ENCODE measurements at places on chromosomes 1 and 21.

DNA sequence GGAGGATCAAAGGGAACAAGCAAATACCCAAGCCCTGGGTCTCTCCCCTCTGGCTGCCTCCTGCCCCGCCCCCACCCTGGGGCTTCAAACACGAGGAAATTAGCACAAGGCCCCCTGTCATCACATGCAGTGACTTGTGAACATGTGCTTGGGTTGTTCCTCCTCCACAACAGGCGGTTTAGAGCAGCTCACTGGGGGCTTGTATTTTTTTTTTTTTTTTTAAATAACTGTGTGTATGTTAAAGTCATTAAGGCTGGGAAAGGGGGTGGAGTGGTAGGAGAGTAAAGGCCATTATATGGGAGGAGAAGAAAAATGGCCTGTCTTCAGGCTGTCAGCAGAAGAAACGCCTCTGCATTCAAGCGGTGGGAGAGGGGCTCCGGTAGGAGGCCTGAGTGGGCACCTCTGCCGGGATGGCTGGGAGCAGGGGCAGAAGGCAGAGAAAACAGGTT lies 64.2 kb downstream of the PLXNA2 start:
- no peak for DNase-seq

- no peak for DNase-seq
These were observed 1.1 kb upstream of the COL11A1 start for GRCh38 chr1:103109311-103109920.

DNA sequence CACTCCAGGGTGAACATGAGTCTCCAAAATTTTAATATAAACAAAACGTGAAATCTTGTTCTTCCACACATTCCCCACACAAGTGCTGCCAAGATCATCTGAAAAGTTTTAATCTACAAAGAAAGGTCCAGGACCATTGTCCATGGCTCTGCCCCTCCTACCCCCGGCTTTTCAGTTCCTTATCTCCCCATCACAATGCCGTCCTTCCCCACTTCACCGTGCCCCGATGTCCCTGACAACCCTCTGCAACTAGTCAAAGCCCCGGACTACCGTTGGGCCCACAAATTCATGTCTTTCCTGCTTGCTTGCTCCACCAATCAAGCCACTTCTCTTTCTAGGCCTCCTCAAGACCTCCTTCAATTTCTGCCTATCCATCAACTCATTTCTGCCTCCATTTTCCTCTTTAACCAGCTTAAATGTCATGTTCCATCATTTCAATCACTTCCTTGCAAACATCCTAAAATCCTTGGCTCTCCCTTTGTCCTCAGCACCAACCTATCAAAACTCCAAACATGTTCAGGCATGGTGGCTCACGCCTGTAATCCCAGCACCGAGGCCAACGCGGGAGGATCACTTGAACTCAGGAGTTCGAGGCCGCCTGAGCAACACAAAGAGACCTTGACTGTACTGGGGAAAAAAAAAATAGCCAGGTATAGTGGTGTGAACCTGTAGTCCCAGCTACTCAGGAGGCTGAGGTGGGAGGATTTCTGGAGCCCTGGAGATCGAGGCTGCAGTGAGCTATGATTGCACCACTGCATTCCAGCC lies 14.0 kb upstream of the BMP8B start:
- no peak for DNase-seq

DNA sequence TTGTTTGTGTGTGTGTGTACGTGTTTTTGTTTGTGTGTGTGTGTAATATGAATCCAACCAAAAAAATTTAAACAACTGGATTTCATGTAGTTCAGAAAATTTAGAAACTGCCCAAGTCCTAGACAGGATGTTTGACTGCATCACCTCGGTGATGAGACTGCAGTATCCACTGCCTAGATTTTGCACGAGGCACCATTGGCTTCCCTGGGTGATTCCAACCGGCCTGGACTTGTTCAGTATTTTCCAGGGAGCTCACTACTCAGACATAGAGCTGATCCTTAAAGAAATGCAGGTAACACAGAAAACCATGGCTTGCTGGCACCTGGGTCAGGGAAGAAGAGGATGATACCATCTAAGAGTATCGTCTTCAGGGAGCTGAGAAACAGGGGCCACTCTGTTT lies 18.2 kb upstream of the KCNK2 start:
- DNase-seq, result no peak

GRCh38 chr1:91007827-91008226 lies 14.0 kb downstream of the ZNF644 start:
- DNase-seq, result no peak

DNA sequence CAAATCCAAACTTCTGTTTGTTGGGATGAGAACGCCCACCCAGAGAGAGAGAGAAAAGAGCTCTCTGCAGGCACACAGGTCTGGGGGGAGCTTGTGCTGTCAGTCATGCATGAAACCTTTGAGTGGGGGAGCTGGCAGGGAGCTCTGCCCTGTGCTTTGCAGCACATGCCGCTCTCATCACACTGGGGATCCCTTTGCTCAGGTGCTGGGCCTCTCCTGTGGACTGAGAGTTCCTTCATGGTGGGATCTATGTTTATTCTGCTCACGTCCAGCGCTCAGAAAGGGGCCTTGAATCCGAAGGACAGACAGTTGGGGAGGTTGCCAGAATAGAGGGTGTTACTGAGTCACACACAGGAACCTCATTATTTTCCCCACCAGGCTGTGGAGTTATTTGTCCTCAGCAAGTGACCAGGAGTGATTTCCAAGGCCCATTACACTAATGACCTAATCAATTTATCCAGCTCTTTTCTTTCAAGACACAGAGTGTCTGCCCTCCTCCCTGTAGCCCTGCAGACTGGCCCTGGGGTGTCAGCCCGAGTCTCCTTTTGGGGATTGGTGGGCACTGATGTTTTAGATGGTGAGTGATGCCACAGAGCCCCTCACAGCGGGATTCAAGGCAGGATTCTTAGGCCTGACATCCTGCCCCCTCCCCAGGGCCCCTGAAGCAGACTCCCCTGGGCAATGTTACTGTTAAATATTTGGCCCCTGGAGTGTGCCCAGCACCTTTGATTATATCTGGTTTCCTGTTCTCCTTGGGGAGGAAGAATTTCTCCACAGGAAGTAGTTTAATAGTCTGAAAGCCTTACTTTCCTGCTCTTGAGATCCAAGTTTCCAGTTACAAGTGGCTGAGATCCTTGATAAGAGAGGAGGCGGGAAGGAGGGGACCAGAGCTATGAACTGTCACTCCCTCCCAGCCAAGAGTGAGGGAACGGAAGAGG lies 22.3 kb downstream of the MYBPH start:
- no peak for DNase-seq

Measured in activated T-cell treated with anti-CD3 and anti-CD28 coated beads, Interleukin-2, amount 50 U/mL, for 24 hours (primary cell).